ENCODE measurements at places on chromosomes 16 and 17.
A peak's percentile ranks its signal among the peaks of the same experiment; 100 is the strongest.

- DNase-seq = no peak
These were observed 22.7 kb upstream of the ATP2A3 start for GRCh38 chr17:3986939-3987335.

DNA sequence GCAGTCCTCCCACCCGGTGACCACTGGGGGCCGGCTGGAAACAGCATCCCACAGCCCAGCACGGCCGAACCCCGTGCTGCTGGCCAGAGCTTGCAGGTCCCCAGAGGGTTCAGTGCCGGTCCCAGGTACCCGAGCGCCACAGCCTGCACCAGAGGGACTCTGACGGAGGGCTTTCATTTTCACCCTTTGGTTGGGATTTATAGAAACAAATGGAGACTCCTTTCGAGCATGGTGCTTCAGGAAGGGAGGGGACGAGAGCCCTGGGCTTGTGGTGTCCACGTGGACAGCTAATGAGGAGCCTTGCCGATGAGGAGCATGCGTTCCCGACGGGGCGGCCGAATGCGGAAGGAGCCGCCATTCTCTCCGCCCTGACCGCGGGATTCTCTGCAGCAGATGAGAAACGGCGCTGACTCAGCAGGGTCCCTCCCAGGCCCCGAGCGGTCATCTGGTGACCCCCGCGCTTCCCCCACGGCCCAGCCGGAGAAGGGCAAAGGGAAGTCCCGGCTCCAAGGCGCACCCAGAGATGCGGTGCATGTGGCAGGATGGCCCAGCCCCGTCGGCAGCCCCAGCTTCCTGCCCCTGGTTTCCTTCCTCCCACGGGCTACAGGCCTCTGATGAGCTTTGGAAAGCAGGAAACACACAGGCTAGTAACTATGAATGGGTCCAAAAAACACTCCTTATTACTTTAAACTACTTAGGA lies 9.8 kb downstream of the SLC38A10 start:
- DNase-seq = peak; percentile 33

GRCh38 chr16:4375717-4376116 lies 4.1 kb downstream of the VASN start:
- no peak for DNase-seq

- no peak for DNase-seq
These were observed 20.0 kb downstream of the ARHGAP23 start for GRCh38 chr17:38448208-38448771.

- no peak for DNase-seq
These were observed 33.7 kb downstream of the PEMT start for GRCh38 chr17:17557796-17558195.

GRCh38 chr16:1815461-1815860 lies 11.2 kb downstream of the HAGH start:
- no peak for DNase-seq

- DNase-seq = no peak
These were observed 16.2 kb upstream of the NAGLU start for GRCh38 chr17:42519546-42520491.

GRCh38 chr16:31354394-31355291 lies at the start of gene ITGAX:
Gene ITGAX (plus strand): TSS chr16:31355176. CDS start chr16:31355255, 79 bp downstream.
- DNase-seq = peak; percentile 32

- DNase-seq = no peak
These were observed 6.3 kb downstream of the C17orf75 start for GRCh38 chr17:32335687-32336086.

- DNase-seq = no peak
These were observed 14.2 kb downstream of the TRPV1 start for GRCh38 chr17:3594976-3595375.

GRCh38 chr17:81376946-81377714 lies 18.1 kb upstream of the BAHCC1 start:
- no peak for DNase-seq

DNA sequence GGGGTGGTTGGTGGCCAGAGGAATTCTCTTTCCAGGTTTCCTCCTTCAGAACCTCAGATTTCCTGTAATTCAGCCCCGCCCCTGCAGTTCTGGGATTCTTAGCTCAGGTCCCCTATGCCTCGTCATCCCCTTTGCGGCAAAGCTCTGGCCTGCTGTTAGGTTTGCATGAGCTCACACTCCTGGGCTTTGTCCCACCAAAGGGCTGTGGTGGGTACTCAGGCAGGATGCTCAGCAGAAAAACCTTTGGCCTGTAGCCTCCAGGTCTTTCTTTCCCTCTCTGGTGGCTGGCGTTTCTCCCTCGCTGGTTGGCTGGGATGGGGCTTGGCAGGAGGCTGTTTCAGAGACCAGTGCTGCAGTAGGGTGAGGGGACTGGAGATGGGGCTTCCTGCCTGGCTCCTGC lies 9.6 kb upstream of the PLEKHG4 start:
- no peak for DNase-seq

- DNase-seq = no peak
These were observed 101.2 kb downstream of the ZNF423 start for GRCh38 chr16:49754495-49755312.

DNA sequence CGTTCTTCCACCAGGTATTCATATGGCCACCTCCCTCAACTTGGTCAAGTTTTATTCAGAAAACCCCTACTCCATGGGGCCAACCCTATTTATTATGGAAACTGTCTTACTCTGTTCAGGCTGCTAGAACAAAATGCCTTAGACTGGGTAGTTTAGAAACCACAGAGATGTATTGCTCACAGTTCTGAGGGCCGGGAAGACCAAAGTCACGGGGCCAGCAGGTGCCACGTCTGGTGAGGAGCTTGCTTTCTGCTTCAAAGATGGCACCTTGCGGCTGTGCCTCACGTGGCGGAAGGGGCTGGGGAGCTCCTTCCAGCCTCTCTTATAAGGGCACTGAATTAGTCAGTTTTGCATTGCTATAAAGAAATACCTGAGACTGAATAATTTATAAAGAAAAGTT lies 74.3 kb downstream of the AXIN2 start:
- no peak for DNase-seq

DNA sequence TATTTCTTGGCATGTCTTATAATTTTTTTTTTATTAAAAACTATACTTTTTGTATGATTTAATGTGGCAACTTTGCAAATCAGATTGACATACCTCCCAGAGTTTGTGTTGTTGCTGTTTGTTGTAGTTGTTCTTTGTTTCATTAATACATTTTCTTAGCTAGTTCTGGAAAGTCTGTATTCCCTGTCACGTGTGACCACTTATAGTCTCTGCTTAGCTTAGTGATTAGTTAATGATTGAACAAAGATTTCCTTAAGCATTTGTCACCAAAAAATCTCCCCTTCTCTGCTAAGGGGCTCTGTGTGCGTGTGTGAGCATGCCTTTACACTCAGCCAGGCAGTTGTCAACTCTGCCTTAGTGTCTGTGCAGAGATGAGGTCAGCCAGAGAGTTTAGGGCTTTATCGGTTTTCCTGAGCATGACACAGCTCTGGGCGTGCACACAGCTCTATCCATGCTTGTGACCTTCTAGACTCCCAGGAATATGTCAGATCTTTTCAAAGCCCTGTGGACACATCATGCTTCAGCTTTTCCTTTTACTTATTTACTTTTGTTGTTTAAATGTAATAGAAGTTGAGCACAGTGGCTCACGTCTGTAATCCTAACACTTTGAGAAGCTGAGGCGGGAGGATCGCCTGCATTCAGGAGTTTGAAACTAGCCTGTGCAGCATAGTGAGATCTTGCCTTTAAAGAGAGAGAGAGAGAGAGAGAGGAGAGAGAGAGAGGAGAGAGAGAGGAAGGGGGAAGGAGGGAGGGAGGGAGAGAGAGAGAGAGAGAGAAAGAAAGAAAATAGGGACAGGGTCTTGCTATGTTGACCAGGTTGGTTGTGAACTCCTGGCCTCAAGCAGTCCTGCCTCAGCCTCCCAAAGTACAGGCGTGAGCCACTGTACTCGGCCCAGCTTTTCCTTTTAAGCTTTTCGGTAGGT lies 21.9 kb downstream of the DNAI2 start:
- no peak for DNase-seq

GRCh38 chr16:4787627-4788482 lies at the start of gene SEPTIN12:
Gene SEPTIN12 (minus strand): TSS chr16:4788345. CDS start chr16:4787645, 700 bp downstream.
- no peak for DNase-seq

DNA sequence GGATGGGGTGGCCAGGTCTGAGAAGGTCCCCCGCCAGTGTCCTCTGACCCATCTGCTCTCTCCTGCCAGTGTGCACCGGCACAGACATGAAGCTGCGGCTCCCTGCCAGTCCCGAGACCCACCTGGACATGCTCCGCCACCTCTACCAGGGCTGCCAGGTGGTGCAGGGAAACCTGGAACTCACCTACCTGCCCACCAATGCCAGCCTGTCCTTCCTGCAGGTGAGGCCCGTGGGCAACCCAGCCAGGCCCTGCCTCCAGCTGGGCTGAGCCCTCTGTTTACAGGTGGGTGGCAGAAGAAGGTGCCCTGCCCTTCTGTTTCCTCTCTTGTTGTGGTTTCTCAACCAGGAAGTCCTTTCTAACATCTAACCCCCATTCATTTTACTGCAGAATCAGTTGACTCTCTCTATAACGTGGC lies 7.1 kb downstream of the ERBB2 start:
- DNase-seq = no peak

DNA sequence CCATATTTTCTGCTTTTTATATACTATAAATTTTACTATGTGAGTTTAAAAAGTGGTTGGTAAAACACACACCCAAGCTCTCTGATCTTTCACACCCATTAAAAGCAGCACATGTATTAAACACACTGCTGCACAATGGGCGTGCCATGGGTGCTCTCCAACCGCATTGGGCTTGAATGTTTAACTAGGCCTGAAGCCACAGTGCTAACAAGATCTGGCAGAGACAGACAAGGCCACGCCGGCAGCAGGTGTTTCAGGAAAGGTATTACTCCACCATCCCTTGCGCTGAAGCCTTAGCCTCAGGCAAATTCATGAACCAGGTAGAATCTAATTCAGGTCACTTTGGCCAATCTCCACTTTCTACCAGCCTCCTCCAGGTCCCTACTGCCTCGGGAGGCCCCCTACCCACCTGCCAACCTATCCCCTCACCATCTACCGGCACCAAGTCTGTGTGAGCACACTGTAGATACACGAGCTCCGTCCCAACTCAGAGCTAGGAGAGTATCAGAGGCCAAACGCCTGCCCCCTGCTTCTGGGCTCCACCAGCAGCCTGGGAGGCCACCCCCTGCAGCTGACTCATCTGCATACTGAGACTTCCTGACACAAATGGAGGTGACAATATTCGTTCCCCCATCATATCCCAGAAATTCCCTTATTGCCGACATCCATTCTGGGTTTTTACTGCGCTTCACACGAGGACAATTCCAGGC lies 95.0 kb downstream of the ADCY9 start:
- DNase-seq = no peak

DNA sequence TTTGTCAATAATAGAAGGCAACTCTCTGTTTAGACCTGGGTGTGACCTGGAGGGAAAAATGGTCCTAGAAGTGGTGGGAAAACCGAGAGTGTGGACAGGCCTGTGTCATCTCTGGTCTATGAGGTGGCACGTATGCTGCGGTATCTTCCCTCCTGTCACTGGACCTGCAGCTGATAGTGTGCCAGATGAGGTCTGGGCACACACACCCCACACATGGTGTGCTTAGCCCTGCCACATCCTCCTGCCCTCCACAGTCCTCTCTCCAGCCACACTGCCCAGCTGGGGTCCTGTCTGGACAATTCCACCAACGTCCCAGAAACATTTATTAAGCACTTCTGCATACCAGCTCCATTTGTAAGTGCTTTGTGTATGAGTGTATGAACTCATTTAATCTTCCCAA lies 37.2 kb downstream of the GLP2R start:
- DNase-seq = no peak

- no peak for DNase-seq
These were observed 128.0 kb upstream of the PLCG2 start for GRCh38 chr16:81650982-81651562.

- DNase-seq = no peak
These were observed 540 bp upstream of the ACLY start for GRCh38 chr17:41919165-41919817.

- no peak for DNase-seq
These were observed 128.6 kb downstream of the IRF8 start for GRCh38 chr16:86027373-86028126.

GRCh38 chr17:54990118-54990517 lies 21.6 kb downstream of the STXBP4 start:
- DNase-seq = no peak

DNA sequence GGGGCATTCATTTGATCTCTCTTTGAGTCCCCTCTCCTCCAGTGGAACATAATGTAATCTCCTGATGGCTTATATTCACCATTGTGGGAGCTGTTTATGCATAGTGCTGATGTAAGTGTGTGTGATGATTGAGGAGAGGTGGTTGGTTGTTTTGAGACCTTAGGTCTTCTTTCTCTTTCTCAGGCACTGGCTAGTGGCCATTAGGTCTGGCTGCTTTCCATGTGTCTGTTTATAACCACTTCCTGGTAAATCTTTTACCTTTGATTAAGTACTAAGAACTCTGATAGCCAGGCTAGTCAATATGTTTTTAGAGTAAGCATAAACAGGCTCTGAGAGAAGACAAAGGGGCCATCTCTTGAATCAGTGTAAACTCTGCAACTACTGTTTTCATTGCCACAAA lies 27.9 kb downstream of the VAT1L start:
- DNase-seq = no peak

DNA sequence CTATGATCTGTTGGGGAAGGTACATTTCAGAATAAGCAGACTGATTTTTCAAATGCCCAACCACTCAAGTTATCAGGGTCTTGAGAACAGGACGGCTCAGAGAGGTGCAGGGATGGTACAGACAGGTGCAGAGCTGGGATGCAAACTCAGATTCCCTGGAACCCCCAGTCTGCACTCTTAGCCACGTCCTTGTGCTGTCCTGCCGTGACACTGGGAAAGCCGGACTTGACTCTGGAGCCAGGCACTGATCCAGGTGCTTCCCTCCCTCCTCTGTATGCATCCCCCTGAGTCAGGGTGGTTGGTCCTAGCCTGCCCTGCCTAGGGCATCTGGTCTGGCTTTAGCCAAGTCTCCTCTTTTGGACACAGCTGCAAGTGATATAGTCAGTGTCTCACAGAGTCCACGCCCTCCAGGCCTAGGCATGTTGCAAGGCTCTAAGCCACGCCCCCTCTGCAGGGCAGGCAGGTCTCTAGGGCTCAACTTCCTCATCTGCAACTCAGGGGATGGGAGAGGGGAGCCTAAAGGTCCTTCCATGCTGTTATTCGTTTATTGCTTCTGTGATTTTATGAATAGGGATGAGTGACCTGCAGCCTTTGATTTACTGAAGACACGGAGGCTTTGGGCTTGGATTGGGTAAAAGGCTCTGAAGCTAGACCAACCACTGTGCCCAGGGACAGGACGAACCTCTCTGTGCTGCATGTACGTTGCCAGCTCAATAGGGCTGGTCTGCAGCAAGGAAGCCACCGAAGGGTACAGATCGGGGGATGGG lies 97.3 kb downstream of the SDK2 start:
- no peak for DNase-seq

- no peak for DNase-seq
These were observed 116.9 kb downstream of the NTN1 start for GRCh38 chr17:9138161-9138717.
